ENCODE measurements at places on chromosomes 2 and 18.

DNA sequence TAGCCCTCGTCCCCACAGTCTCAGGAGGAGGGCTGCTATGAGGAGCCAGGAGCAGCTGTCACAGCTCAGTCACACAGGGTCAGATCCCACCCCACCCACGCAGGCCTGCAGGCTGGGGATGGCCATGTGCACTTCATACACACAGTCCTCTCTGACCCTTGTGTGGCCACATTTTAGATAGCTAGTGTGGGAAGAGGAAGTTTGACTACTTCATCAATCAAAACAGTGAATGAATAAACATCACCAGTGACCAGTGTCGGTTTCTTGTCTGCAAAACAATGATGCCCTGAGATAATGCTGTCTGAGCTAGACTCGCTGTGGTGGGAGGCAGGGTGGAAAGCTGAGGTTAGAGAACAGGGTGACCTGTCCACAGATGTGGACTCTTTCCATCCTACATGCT lies 107.1 kb downstream of the PIEZO2 start:
- DNase-seq: no peak

DNA sequence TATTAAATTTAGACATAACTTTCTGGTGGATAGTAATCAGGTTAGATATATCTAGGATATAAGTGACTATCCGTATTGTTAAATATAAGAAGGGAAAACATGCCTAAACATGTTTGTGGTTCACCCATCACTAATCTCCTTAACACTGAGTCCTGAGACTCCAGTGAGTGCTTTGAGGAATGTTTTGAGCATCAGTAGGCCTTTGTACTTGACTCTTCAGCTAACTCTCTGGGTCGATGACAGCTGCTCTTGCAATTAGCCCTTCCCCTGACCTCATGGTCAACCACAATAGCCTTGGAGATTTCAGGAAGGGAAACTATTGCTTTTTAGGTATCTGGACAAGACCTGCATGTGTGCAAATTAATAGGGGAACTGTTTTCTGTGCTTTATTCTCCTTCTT lies 716.8 kb downstream of the EPHA4 start:
- DNase-seq: no peak

DNA sequence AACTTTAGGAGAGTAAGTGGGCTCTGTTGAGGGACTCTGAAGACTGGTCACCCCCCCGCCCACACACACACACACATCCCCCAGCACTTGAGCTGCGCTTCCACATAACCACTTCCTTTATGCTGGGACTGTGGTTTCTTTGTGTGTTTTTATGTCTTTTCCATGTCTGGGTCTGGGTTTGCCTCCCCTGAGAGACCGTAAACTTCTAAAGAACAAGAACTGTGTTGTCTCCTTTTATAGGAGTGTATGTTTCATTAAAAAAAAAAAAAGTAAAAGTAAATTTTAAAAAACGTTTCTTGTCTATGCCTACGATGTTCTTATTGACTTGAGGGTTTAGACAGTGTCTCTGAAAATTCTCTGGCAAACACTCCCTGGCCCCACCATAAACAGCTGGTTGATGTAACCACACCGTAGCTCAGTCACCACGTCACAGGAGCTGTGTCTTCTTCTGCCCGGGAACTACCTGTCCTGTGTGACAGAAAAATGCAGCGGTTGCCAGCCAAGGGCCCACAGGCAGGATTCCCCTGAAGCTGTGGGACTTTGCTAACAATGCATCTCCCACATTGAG lies 68.0 kb downstream of the KLHL29 start:
- DNase-seq: no peak

- no peak for DNase-seq
These were observed 164.5 kb upstream of the SIX3 start for GRCh38 chr2:44777036-44777435.

DNA sequence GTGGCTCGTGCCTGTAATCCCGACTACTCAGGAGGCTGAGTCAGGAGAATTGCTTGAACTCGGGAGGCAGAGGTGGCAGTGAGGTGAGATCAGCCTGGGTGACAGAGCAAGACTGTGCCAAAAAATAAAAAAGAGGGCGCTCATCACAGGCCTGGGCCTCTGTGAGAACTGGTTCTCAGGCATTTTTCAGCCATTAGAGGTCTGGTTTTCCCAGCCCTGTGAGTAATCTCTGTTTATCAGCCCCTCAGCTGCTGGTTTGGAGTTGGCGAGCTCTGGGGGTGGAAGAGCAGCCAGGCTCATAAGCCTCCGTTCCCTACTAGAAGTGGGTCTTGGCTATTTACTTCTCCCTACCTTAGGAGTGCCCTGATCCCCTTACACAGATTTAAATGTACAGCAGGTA lies 53.1 kb downstream of the CHRNA1 start:
- no peak for DNase-seq

GRCh38 chr2:31978436-31978835 lies 32.4 kb downstream of the MEMO1 start:
- no peak for DNase-seq

DNA sequence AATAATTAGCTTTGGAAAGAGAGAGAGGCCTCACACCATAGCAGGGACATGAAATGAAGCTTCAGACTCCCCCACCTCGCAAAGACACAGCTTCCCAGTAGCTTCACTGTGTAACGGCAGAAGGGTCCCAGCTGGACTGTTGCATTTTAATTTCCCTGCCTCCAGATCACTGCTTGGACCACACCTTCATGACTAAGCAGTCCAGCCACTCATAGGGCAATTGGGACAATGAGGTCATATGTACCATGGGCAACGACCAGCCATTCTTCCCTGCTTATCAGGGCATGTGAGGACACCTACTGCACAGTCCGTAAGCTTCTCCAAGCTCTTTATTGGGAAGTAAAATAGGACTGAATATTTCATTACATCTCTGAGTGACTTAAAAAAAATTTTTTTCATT lies 183.0 kb downstream of the MREG start:
- no peak for DNase-seq

DNA sequence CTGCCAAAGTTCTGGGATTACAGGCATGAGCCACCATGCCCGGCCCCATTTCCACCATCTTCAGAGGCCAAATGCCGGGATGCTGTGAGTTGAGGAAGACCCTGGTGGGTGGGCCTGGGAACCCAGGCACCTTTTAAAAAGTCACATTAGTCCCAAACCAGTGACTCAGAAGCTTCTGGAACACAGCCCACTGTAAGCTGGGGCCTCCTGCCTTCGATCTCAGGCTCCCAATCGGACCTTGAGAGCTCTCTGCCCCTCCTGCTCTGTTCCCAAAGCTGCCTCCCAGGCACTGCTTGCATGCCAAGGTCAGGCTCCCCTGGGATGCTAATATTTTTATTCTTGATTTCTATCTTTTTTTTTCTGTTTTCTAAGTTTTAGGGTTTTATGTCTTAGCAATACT lies 4.2 kb downstream of the ADCY3 start:
- no peak for DNase-seq

DNA sequence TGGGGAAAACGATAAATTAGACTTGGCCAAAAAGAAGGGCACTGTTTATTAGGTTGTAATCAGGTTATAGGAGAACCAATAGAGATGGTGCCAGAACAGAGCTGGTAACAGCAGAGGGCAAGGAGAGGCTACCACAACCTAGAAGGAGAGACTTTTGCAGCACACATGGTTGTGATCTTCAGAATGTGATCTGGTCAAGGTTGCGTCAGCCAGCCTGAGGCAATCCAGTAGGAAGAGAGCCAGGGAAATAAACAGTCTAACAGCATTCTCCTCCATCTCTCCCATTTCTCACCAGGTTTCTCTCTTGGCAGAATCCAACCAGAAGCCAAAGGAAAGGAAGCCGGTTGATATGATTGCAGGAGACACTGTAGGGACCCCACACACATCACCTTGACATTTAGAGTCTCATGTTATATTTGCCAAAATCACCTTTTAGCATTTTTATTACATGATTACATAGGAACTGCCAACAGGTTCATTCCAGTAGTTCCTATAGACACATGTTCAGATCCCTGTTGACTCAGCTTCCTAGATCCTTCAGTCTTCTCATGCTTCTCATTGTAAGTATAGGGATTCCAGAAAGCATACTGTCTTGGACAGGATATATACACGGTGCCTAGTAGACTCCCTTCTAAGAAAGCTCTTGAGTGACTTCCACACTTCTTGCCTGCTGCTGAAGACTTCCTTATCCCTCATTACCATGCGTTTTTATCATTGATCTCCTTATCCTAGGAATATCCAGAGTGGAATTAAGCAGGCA lies 17.6 kb upstream of the SPATS2L start:
- DNase-seq: no peak

- DNase-seq: no peak
These were observed 21.6 kb downstream of the SMAD7 start for GRCh38 chr18:48929212-48929612.

- no peak for DNase-seq
These were observed 50.9 kb upstream of the GPD2 start for GRCh38 chr2:156385242-156385641.

GRCh38 chr2:64952096-64952495 lies 37.1 kb upstream of the SLC1A4 start:
- no peak for DNase-seq

DNA sequence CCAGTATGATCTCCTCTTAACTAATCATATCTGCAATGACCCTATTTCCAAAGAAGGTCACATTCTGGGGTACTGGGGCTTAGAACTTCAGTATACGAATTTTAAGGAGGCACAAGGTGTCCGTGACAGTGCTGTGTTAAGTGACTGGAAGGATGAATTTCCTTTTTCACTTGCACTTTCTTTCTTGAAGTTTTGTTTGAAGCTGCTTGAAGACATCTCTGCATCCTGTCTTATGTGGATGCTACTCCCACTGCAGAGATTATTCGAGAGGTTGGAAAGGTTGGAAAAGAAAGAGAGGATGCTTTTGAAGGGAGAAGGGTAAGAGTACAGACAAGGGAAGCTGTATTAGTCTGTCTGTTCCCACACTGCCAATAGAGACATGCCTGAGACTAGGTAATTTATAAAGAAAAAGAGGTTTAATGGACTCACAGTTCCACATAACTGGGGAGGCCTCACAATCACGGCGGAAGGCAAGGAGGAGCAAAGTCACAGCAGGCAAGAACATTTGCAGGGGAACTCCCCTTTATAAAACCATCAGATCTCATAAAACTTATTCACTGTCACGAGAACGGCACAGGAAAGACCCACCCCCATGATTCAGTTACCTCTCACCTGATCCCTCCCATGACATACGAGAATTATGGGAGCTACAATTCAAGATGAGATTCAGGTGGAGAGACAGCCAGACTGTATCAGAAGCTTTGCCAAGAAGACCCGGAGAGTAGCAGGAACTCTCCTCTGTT lies 3.6 kb upstream of the RNF144A start:
- no peak for DNase-seq

DNA sequence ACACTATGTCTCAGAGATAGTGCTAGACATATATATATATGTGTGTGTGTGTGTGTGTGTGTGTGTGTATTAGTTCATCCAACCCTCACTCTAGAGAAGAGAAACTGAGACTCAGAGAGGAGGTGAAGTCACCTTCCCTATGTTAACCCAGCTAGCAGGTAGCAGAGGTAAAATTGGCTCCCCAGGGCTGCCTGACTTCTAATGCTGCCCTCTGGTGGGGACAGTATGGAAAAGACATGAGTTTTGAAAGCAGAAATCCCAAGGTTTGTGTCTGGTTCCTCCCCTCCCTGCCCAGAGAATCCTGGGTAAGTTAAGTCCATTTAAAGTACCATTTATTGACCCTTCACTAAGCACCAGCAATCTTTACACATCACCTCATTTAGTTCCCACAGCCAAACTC lies 137.7 kb downstream of the THNSL2 start:
- DNase-seq: peak; percentile 24
